ENCODE measurements at places on chromosomes 2 and 18. TPM values are rescaled to one million over a fixed set of nuclear protein-coding genes. Genes with fewer than 3 reads are reported as not detected.

NTSR2 gene
- not detected for total RNA-seq

REG3A gene
- total RNA-seq, result not detected

GPD2 gene
- 50.4 TPM for total RNA-seq

GPR55 gene
- 0.74 TPM for total RNA-seq

TOGARAM2 gene
- 15.4 TPM for total RNA-seq

OR6B2 gene
- total RNA-seq, result not detected

DNA sequence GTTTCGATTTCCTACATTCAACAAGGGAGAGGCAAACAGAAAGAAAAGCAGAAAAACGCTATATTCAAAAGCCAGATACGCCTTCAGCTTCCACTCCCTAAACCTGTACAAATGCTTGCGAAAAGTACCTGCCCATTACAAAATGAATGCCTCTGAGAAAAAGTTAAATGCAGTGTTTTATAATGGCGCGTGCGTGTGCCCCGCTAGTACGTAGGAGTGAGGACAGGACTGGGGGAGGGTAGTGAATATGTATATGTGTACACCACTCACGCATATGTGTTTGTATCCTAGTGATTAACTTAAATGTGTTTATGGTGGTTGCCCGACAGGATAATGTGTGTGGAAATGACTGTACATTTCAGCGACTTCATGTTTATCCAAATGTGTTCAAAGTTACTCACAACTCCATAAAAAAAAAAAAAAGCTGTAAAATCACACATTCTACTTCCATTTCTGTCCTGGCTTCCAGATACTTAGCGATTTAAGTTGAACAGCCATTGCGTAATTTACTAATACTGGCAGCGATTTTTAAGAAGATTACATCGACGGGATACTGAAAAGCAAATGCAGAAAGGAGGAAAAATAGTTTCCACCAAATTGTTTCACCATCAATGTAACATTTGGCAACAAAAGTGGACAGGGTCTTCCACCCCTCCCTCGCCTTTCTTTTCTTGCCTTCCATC, 1.3 kb downstream of the NEUROD1 start:
- no peak overlapping the region for H3K27ac ChIP-seq
- peaks cover 21% of the 10 kb centered on the region for H3K4me1 ChIP-seq
- no peak overlapping the region for H3K4me3 ChIP-seq

DNA sequence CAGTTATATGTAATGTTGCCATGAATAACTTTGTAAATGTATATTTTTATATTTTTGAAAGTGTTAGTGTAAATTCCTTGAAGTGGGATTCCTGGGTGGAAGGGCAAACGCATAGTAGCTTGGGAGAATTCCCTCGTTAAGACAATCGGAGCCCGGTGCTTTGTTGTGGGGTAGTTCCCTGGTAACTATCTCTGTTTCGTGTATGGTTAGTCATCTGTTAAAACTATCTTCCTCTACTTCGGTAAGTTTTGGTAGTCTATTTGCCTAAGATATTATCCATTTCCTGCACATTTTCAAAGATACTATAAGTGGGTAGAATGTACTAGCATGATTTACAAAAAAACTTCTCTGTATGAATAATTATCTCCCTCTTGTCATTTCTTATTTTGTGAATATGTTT, 113.8 kb upstream of the NRXN1 start:
- H3K4me3 ChIP-seq, result no peak overlapping the region
- no peaks in the 10 kb centered on the region for H3K4me1 ChIP-seq
- H3K36me3 ChIP-seq, result no peaks in the 10 kb centered on the region
- no peak overlapping the region for H3K27ac ChIP-seq
- no peak for DNase-seq
- H3K27me3 ChIP-seq, result no peaks in the 10 kb centered on the region

DNA sequence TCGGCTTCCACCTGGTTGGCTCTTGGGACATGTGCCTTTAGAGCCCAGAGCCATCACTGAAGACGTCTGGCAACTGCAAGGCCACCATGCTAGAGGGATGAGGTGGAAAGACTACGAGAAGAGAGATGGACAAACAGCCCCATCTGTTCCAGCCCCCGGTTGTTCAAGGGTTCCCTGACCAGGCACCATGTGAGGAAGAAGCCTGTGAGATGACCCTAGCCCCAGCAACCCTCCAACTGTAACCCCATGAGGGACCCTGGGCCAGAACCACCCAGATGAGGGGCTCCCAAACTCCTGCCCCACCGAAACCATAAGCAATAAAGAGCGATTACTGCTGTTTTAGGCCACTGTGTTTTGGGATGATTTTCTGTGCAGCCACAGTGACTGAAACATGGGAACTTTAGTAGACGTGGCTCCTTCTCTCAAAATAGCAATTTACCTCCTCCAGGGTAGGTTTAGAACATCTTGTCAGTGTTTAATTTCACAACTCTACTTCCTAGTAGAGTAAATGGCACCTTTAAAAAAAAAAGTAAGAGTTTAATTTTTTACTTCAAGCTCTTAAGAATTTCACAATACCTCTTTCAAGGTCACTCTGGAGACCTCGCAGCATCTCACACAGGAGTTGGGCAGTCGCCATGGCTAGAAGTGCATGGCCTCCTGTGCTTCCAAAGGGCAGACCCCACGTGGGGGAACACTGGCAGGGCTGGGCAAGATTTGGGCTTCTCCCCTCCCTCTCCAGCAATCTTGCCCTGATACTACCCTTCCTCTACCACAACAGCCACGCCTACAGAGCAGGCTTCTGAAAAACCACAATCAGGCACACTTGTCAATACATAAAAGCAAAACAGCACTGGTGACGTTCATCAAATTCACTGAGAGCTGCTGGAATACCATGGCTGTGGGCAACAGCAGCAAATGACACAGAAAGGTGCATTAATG, 48.8 kb downstream of the TMEM163 start:
- peak; percentile 85 for DNase-seq
- H3K27me3 ChIP-seq, result no peaks in the 10 kb centered on the region
- no peaks in the 10 kb centered on the region for H3K36me3 ChIP-seq
- H3K27ac ChIP-seq, result peak overlapping the region; percentile 76
- no peak overlapping the region for H3K4me3 ChIP-seq
- peaks cover 25% of the 10 kb centered on the region for H3K4me1 ChIP-seq

DNA sequence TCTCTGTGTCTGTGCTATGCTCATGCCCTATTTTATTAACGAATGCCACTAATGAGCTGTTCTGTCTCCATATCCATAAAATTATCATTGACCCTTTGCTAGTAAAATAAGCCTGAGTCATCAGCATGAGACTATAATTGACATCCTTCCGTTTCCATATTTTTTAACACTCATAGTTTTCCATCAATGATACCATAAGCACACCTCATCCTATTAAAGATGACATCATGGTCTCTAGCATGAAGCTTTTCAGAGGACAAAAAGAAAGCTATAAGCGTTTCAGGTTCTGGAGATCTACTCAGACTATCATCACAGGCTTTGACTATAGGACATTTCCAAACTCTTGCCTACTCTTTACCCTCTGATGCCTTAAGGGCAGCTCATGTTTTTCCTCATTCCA, 1.2 kb upstream of the DSC2 start:
- DNase-seq, result no peak
- H3K4me1 ChIP-seq, result no peaks in the 10 kb centered on the region
- no peaks in the 10 kb centered on the region for H3K27me3 ChIP-seq
- H3K4me3 ChIP-seq, result no peak overlapping the region

- DNase-seq, result no peak
- no peaks in the 10 kb centered on the region for H3K4me1 ChIP-seq
- no peak overlapping the region for H3K27ac ChIP-seq
- no peaks in the 10 kb centered on the region for H3K36me3 ChIP-seq
- no peaks in the 10 kb centered on the region for H3K27me3 ChIP-seq
These were observed 504.0 kb downstream of the EPHA4 start for GRCh38 chr2:221068123-221068522.

Data from lower lobe of right lung (tissue), 2 donors.